ENCODE measurements at places on chromosomes 5 and 9.
A peak's percentile ranks its signal among the peaks of the same experiment; 100 is the strongest.

DNA sequence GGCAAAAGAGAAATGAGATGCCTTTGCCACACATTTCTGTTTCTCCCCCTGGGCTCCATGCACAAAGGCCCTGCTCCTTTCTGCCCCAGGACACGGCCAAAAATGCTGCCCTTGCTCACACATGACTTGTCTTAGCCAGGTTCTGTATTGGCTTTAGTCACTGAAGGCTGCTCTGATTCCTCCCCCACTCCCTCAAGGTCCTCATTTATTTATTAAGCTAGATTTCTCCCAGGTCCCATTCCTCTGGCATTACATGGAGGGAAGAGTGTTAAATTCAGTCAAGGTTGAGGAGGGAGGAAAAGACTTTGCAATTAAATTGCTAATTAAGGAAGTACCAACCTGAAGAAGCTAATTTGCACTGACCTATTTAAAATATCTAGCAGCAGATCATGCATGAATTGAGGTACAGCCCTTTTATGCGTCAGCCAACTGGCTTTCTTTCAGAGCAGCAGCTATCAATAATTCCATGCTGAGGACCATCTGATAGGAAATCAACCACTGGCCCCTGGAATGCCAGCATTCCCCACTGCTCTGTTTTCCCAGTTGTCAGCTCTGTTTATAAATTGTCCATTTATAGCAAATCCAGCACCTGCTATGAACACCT is 81.2 kb upstream of the MAP3K1 start:
- no peak for DNase-seq

DNA sequence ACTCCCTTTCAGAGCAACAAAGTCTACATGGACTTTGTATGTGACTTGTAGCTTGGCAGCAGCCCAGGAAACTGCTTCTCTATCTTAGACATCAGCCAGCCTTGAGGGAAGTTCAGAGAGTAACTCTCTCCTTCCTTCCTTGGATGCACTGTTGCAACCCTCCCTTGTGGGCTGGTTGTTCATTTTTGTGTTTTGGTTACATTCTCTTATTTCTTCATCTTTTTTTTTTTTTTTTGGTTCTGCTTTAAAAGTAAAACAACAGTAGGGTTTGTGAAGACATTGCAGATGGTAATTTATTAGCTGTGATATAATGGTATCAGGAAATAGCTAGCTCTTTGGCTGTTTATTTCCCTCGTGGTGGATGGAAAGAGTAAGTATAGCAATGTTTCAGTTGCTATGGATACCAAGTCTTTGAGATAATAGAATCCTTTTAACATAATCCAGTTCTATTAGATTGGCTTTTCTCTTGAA is 97.9 kb upstream of the MAMDC2 start:
- DNase-seq = no peak

DNA sequence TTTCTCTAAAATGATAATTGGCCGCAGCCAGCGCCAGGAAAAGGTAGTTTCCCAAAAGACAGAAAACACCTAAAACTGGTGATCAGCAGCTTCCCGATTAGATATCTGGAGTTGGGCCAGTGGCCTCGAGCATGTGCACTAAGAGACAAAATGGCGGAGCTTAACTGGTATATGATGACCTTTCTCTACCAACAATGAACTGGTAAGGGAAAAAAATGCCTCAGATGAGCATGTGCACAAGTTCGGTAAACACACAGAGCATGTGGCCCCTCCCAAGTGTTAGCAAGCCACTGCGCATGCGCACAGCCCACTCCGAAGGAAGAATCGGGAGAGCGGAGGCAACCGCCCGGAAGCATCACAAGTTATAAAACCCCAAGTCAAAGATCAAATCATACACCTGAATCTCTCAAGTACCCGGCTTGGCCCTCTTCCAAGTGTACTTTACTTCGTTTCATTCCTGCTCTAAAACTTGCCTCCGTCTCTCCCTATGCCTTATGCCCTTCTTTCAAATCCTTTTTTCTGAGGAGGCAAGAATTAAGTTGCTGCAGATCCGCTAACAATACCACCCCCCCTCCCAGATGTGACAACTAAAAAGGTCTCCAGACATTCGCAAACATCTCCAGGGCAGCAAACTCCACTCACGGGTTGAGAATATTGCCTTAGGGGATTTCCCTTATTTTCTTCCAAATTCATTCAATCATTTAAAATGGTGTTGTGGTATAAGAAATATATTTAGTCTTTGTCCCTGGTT is 15.0 kb upstream of the PTBP3 start:
- peak; percentile 62 for DNase-seq

DNA sequence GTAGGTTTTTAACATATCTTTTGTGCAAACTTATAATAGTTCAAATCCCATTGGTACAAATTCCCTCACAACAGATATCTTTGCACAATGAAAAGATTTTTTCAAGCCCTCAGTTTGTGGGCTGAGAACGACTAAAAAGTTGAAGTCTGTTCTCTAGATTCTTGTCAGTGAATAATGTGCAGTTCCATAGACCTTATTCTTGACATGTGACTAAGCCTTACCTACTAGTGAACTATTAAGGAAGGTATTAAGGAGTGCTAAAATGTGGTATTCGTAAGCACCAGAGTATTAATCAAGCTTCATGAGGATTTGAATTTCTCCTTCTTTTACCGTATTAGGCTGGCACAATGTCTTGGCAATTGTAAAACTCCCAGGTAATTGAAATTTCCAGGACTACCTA is 205.6 kb upstream of the DMRTA1 start:
- no peak for DNase-seq

GRCh38 chr5:66597183-66597757 is 1.1 kb downstream of the MAST4 start:
- DNase-seq = no peak

DNA sequence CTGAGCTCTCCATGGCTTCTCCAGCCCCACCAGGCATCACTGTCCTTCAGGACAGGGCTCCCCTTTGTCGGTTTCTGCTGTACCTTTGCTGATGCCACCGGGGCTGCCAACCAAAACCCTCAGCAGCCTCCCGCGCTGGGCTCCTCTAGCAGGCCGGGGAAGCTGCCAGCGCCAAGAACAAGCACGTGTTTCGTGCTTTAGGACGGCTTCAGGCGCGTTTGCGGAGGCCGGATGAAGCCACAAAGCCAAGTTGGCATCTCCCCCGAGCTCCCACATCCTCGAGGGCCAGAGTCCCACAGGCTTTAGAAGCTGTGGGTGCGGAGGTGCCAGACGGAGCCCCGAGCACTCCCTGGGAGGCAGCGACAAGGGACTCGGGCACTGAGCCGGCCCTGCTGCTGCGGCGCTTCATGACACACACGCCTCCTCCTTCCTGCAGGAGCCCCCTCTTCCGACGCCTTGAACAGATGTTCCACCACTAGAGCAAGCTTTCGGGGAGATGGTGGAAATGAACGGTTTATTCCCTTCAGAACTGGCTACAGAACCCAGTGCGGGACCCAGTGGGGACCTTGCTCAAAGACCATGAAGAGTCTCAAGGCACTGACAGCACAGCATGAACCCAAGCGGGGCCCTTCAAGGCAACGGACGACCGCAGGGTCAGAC is 36.7 kb downstream of the SARDH start:
- peak; percentile 48 for DNase-seq

DNA sequence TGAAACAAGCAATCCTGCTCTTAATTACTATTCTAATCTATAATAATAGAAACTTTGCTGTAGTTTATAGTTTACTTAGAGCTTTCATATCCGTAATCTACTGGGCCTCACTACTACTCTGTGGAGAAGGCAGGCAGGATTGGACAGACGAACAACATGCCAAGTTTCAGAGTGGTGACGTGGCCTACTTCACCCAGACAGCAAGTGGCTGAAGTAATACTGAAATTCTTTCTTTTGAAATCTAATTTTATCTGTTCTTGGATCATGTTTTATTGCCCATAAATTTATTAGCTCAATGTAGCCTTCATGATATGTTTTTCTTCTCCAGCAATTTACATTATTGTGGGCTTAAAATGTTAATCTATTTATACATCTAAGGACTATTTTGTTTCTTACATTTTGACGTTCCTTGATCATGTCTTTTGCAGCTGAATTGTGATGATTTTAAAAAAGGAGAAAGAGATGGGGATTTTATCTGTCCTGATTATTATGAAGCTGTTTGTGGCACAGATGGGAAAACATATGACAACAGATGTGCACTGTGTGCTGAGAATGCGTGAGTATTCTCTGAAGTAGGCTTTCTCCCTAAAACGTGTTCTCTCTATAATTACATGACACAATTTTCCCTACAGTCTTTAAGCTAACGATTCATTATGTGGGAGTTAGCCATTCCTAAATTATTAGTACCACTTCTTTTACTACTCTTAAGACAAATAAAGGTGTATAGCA is 22.4 kb downstream of the SPINK5 start:
- no peak for DNase-seq

- DNase-seq = no peak
These were observed 998.9 kb upstream of the CDH6 start for GRCh38 chr5:30194595-30194994.

DNA sequence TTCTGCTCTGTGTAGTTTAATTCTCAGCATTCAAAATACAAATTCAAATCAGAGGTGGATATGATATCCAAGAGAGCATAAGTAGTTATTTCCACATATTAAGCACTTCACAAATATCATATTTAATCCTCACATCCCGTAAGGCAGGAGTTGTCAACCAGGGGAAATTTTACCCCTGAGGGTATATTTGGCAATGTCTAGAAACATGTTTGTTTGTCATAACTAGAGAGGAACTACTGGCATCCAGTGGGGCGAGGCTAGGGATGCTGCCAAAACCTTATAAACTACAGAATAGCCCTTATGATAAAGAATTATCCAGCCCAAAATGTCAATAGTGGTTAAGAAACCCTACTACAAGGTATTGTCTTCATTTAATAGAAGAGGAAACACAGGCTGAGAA is 619.4 kb downstream of the SLCO4C1 start:
- no peak for DNase-seq

GRCh38 chr9:97307500-97308163 is at the start of gene CCDC180:
Gene CCDC180, plus strand, starts transcription at chr9:97307659. Its CDS starts 405 bp downstream, at chr9:97308064.
- DNase-seq = no peak

DNA sequence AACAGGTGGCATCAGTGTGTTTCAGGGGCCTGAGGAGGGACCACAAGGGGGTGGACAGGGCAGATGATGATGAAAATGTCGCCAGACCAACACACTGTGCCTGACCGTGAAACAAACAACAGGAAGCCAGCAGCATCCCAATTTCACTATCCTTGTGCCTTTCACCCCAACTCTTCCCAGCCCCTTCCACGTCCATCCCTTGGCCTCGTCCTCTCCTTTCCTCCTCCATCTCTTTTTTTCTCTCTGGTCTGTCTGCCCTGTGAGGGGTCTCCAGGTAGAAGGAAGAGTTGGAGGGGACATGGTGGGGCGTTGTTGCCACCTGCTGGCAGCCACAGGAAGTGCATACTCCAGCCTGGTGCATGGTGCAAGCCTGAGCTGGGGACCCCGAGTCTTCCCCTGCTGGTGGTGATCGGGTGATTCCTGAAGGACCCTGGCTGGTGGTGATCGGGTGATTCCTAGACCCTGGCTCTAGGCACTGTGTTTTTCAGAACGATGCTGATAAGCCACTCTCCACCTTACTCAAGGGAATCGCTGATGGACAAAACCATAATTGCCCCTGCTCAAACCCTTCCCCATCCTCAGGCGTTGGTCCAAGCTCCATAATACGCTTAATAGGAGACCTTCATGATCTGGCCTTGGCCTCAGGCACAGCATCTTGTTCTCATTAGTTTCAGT is 21.7 kb upstream of the NSD1 start:
- DNase-seq = peak; percentile 58

DNA sequence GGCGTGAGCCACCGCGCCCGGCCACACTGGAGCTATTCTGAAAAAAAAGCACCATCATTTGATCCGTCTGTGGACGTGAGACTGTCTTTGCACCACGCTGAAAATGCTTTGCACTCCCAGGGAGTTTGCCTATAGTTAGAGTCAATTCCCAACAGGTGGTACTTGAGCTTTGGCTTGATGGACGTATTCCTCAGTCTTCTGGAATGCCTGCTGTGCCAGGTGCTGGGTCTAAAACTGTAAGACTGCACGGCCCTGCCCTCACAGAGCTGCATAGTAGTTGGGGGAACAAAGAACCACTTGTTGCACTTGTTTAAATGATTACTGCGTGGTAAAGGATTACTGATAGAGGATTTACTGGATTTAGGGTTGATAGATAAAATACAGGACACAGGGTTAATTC is 3.4 kb upstream of the CCNO start:
- no peak for DNase-seq

DNA sequence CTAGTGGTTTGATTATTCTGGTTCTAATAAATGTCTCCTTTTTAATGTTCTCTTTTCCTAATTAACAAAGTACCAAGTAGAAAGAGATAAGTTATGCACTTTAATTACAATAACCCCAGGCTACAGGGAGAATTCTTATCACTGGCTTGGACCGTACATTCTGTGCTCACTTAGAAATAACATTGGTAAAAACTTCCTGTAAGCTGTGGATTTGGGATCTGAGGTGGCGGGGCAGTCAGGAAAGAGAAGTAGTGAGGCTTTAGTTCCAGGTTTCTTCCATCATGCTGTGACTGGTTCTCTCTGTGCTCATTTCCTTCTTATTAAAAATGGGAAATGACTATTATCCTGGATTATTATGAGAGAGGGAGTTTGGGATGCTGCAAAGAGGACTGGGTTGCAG is 142.0 kb downstream of the EGFLAM start:
- no peak for DNase-seq

- no peak for DNase-seq
These were observed 116.2 kb upstream of the TBCA start for GRCh38 chr5:77892061-77893010.

DNA sequence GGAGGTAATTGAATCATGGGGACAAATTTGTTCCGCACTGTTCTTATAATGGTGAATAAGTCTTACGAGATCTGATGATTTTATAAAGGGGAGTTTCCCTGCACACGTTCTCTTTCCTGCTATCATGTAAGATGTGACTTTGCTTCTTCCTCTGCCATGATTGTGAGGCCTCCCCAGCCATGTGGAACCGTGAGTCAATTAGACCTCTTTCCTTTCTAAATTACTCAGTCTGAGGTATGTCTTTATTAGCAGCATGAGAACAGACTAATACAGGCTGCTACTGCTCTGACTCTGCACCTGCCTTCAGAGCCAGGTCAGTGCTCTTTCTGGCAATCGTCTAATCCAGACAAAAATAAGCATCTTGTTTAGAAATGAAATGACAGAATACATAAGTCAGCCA is 479.2 kb upstream of the TUSC1 start:
- DNase-seq = no peak

- no peak for DNase-seq
These were observed 248.6 kb downstream of the KDM4C start for GRCh38 chr9:7006417-7006816.

- no peak for DNase-seq
These were observed 280.1 kb downstream of the DNAH5 start for GRCh38 chr5:13664377-13664776.

DNA sequence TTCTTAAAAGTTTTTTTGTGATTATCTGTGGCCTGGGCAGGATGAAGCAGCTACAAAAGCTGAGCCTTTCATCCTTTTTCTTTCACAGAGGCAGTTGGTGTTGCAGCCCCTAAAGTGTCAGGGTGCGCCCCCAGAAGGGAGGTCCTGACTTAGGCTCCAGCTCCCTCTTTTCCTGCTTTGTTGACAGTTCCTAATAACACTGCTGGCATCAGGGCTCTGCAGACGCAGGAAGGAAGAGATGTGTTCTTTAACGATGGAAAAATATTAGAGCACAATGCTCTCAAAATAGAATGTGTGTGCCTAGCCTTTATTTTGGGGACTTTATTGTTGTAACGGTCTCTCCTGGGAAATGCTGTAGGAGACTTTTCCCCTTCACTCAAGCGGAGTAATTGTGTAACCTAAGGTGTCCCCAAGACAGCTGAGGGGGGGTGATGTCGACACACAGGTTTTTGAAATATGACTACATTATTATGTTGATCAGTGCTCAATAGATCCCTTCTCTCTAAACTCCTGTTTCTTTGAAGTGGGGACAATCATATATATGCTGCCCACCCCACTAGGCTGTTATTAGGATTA is 135.6 kb downstream of the SEMA6A start:
- no peak for DNase-seq

- no peak for DNase-seq
These were observed 317.5 kb downstream of the TLE1 start for GRCh38 chr9:81371824-81372223.

All from activated CD4-positive, alpha-beta T cell treated with anti-CD3 and anti-CD28 coated beads, Interleukin-2, amount 50 U/mL, for 1 hour (primary cell).